Activated CD4-positive, alpha-beta T cell treated with anti-CD3 and anti-CD28 coated beads, Interleukin-2, amount 50 U/mL, for 4 hours (primary cell): ENCODE measurements at places on chromosomes 16 and 17.

DNA sequence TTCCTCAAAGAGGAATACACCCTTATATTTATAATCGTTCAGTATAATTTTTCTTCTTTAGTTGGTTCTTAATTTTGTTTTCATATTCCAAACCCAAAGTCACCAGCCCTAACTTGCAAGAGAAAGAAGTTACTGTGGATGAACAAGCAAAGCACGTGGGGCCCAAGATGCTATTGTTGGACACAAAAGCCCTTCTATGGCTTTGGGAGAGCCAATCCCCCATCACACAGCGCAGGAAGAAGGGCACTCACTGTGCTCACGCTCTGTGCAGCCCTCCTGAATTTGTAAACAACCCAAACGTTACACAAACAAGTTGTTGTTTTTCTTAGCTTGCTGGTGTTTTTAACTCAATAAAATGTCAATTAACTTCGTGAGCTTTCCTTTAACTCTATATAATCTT, 22.5 kb downstream of the SPPL2C start:
- no peak for DNase-seq

- DNase-seq, result no peak
Observed at GRCh38 chr16:3690980-3691720, 26.2 kb downstream of the TRAP1 start.

GRCh38 chr17:57626520-57627210, 118.4 kb downstream of the CCDC182 start:
- DNase-seq, result no peak

- DNase-seq, result no peak
Observed at GRCh38 chr16:17273142-17273561, 197.6 kb downstream of the XYLT1 start.

- DNase-seq, result no peak
Observed at GRCh38 chr16:80889779-80890359, 85.5 kb upstream of the CDYL2 start.

DNA sequence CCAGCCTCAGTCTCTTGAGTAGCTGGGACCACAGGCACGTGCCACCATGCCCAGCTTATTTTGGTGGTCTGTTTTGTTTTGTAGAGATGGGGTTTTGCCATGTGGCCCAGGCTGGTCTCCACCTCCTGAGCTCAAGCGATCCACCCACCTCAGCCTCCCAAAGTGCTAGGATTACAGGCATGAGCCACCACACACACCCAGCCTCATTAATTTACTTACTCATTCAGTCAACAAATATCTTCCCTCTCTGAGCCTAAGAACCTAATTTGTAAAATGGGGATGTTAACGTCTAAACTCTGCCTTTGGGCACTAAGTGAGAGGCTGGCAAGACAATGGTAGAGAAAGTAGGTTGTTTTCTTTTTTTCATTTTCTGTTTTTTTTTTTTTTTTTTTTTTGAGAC, 22.6 kb downstream of the SRCIN1 start:
- DNase-seq, result no peak

DNA sequence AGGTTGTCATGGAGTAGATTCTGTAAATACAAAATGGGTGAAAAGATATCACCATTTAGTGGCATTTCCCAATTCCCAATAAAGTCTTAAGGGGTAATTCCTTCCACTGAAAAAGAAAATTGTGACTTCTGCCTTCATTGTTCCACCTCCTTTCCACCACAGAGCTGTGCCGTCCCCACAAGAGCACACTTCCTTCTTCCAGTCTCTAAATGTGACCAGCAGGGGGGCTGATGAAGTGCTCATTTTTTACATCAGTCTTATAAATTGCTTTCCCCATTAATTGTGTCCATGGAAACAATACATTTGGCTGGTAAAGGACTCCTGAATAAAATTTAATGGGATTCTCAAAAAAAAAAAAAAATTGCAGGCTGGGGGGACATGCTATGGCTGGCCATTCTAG, 260.8 kb upstream of the PSMD7 start:
- DNase-seq, result no peak

GRCh38 chr16:82995286-82995923, 368.6 kb downstream of the CDH13 start:
- no peak for DNase-seq

DNA sequence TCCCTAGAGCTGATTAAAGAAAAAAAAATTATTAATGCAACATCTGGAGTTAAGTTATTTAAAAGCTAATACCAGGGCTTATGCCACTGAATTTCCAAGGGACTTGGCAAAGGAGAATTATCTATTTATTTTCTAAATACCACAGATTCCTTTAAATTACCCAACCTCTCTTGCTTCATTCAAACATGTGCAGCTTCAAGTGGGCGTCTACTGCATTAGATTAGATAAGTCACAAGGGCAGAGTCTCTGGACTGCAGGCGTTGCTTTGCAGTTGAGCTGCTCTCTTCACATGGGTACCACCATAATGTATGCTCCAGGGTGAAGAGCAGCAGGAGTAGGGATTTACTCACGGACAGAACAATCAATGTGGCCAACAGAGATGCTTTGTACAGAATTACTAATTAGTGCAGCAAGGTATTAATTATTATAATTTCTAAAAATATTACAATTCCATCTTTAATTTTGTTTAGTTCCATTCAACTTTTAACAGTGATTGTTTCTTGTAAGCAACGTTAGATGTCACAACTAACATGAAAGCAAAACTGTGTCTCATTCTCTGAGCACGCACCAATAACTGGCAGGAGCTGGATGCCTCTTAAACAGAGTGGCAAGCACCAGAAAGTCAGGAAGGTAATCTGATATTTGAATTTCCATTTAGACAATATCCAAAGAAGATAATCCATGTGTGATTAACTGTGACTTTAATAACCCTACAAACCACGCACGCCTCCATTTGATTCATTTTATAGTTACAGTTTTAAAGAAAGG, 214.2 kb downstream of the STX8 start:
- no peak for DNase-seq

GRCh38 chr17:55451203-55451641, 29.6 kb upstream of the MMD start:
- DNase-seq, result no peak

- no peak for DNase-seq
Observed at GRCh38 chr16:16073891-16074881, 124.8 kb downstream of the ABCC1 start.

DNA sequence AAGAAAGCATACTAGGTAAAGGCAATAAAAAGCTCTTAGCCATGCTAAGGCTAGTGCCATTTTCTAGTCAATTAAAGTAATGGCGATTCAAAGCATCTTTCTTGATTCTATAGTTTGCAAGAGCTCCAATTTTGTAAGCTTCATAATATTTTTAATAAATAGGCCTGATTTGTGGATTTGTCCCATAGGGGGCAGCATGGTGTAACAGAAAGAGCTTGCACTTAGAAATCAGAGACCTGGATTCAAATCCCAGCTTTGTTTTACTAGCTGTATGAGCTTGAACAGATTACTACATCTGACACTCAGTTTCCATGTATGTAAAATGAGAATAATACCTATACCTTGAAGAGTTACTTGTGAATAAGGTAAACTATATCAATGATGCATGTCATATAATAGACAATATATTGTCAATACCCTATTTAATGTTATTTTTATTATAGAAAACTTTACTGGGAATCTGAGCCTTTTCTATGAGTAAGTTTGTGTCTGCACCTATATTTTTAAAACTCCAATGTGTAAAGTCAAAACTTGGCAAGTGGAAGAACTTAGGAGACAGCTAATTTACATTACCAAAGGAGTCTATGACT, 93.6 kb upstream of the NOG start:
- DNase-seq, result peak; percentile 5

DNA sequence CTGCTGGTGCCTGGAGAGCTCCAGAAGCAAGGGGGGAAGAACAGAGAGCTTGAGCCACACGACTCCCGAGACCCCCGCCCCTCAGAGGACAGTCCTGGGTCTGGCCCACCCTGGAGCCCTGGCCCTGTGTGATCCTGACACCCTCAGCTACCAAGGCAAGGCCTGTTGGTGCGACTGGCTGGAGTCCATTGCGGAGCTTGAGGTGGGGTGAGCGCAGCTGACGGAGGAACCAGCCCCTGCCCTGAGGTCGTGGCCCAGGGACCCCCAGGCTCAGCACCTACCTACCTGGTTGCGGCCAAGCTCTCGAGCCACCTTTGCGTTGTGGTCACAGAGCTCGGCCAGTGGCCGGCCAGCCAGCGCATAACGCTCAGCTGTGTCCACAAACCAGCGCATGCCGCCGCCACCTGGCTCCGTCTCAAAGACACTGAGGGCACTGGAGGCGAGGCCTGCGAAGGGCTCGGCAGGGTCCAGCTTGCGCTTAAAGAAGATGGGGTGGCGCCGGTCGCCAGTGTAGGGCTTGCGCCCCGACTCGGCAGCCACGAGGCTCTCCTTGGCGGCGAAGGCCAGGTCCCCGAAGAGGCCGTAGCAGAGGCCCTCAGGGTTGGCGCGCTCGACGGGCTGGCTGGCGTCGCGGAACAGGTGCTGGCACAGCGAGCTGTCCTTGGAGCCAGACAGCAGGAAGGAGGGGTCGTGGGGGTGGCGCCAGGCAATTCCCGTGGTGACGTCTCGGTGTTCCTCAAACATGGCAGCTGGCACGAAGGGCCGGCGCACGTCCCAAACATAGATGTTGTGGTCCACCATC, 2.5 kb upstream of the JMJD8 start:
- DNase-seq, result no peak

GRCh38 chr17:50558091-50558490, 2.4 kb upstream of the CACNA1G start:
- DNase-seq, result no peak

- DNase-seq, result no peak
Observed at GRCh38 chr16:2253293-2253692, 1.9 kb upstream of the ECI1 start.

GRCh38 chr17:2691965-2692780, 19.4 kb downstream of the CLUH start:
- DNase-seq, result no peak

DNA sequence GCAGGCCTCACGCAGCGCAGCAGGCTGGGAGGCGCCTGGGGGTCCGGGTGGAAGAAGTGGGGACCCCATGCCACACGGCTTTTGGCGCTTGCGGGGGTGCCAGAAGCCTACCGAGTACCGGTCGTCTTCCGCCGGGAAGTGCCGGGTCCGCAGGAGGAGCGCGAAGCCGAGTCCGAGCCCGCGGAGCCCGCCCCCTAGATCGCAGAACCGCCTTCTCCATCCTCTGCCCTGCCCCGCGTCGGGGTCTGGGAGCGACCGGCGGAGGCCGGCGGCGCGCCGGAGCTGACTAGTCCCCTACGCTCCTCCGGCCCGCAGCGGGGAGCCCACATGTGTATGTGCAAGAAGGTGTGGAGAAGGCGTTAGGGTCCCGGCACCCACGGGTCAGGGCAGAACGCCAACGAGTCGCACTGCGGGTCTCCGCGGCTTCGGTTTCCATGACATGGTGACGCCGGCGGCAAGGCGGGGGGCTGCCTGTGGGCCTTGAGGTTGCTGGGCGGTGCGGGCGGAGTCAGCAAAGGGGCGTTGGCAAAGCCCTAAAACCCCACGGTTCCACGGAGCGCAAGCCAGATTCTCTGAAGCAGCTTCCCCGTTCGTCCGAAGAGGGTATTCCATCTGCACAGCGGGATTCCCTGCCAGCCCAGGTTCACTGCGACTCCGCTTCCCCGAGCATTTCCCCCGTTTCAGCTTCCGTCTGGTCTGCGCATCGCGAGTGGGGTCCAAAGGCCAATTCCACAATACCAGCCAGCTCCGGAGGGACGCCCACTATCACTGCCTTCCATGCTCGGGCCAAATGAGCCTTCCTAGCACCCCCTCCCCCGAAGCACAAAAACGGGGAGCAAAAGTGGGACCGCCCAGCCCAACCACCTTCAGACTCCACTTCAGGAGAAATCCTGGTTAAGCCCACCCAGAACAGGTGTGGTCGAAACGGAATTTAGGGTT, 2.3 kb upstream of the LHX1 start:
- DNase-seq, result no peak

- no peak for DNase-seq
Observed at GRCh38 chr17:30476726-30477082, 504 bp upstream of the GOSR1 start.

GRCh38 chr17:61239327-61239726, 160.3 kb upstream of the TBX2 start:
- DNase-seq, result no peak

DNA sequence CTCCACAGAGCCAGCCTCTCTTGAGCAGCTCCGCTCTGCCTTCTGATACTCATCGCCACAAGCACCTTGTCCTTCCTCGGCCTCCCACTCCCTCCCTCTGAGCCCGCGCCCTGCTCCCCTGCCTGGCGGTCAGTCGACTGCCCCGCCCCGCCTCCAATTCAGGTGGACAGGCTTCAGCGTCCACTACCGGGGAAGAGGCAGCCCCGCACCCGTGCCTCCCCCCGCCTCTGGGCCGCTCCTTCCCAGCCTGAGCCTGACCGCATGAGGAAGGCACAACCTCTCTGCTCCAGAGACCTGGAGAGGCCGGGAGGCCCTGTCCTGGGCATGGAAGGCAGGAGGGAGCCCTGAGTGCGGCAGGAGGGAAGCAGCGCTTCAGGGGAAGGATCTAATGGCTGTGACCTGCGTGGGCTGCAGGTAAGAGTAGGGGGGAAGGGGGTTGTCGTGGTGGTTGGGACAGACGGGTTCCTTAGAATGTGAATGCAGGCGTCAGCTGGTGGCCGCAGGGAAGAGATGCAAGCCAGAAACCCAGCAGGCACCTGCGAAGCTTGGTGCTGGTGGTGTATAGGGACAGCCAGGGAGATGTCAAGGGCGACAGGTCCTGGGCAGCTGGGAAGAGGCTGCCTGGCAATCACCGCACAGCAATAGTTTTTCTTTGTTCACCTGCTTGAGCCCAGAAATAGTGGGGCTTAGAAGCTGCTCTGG, 3.0 kb upstream of the SLC6A4 start:
- no peak for DNase-seq

GRCh38 chr16:8867932-8868415, 832 bp downstream of the CARHSP1 start:
- no peak for DNase-seq
